Ureter (tissue), 1 donor: ENCODE measurements at places on chromosomes 7 and 10.

DNA sequence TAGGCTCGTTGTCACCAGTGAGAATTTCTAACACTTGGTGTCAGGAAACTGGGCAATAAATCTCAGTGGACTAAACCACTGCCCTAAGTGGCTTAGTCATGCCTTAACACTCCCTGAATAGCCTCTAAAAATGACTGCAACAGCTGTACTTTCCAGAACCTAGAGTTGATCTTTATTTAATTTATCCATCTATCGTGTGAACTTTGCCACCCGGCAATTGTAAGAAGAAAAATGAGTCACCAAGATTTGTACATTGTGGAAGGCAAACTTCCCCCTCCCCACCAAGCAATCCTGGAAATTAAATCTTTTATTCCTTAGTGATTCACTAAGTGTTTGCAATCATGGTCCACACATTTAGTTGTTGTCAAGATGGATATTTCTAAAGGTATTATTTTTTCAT lies 47.1 kb downstream of the NXPH1 start:
- DNase-seq, result no peak

- no peak for DNase-seq
Observed at GRCh38 chr10:93383562-93383981, 98.6 kb downstream of the MYOF start.

- no peak for DNase-seq
Observed at GRCh38 chr10:122265896-122266295, 5.2 kb upstream of the BTBD16 start.

GRCh38 chr7:147912946-147913638 lies 677.5 kb upstream of the C7orf33 start:
- no peak for DNase-seq

DNA sequence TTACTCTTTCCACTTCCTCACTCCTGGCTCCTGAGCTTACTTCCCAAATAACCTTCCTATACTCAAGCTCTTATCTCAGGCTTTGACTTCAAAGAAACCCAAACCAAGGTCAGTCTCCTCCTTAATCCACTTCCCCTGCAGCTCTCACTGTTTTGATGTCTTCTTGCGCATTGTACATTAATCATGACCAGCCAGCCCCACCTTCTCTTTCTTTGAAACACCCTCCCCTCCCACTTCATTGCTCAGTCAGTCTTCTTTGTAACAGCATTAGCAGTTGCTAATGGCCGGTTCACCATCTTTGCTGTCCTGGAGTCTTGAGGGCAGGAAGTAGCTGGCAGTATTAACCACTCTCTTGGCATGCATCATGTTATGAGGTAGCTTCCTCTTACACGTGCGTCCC lies 57.9 kb upstream of the CHCHD3 start:
- no peak for DNase-seq
